ENCODE measurements at places on chromosomes 4 and X.

GRCh38 chr4:25925486-25926201 lies 11.6 kb downstream of the SMIM20 start:
- DNase-seq = peak; percentile 12

GRCh38 chrX:44227991-44228390 lies 115.5 kb downstream of the EFHC2 start:
- no peak for DNase-seq

- DNase-seq = no peak
Measured at GRCh38 chr4:188428935-188429334, 289.7 kb downstream of the TRIML1 start.

DNA sequence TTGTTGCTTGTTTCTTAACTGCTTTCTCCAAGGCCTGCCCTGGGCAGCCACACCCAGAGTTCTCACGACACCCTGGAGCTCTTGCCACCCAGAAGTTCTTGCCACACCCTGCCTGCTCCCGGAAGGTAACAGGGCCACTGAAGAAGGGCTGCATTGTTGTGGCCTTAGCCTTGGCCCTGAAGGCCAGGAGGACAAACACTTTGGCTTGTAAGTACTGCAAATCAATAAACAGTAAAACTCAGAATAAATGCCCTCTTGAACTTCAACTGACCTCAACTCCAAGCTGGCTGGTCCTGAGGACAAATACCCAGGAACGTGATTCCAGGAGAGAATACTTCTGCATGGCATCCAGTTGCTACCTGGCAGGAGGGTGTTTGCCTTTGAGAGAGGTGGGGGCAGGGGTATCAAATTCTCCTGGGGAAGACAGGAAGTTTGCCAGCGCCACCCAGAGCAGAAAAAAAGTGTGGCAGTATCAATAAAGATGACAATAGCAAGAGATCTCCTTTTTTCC lies 54.1 kb downstream of the TLR10 start:
- no peak for DNase-seq

GRCh38 chrX:639151-639550 lies 8.6 kb downstream of the SHOX start:
- no peak for DNase-seq

GRCh38 chrX:103783971-103784370 lies 7.3 kb downstream of the PLP1 start:
- no peak for DNase-seq

GRCh38 chr4:55251342-55251741 lies 94.7 kb upstream of the SRD5A3 start:
- no peak for DNase-seq

DNA sequence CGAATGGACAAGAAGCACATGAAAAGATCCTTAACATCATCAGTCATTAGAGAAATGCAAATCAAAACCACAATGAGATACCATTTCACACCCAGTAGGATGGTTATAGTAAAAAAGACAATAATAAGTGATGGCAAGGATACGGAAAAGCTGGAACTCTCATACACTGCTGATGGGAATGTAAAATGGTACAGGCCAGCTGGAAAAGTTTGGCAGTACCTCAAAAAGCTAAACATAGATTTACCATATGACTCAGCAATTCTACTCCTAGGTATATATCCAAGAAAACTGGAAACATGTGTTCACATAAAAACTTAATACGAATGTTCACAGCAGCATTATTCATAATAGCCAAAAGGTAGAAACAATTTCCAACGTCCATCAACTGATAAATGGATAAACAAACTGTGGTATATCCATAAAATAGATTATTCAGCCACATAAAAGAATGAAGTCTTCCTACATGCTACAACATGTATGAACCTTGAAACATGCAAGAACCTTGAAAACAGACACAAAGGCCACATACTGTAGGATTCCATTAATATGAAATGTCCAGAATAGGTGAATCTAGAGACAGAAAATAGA lies 11.9 kb downstream of the RPS6KA3 start:
- no peak for DNase-seq
